ENCODE measurements at places on chromosomes 7 and 10.

DNA sequence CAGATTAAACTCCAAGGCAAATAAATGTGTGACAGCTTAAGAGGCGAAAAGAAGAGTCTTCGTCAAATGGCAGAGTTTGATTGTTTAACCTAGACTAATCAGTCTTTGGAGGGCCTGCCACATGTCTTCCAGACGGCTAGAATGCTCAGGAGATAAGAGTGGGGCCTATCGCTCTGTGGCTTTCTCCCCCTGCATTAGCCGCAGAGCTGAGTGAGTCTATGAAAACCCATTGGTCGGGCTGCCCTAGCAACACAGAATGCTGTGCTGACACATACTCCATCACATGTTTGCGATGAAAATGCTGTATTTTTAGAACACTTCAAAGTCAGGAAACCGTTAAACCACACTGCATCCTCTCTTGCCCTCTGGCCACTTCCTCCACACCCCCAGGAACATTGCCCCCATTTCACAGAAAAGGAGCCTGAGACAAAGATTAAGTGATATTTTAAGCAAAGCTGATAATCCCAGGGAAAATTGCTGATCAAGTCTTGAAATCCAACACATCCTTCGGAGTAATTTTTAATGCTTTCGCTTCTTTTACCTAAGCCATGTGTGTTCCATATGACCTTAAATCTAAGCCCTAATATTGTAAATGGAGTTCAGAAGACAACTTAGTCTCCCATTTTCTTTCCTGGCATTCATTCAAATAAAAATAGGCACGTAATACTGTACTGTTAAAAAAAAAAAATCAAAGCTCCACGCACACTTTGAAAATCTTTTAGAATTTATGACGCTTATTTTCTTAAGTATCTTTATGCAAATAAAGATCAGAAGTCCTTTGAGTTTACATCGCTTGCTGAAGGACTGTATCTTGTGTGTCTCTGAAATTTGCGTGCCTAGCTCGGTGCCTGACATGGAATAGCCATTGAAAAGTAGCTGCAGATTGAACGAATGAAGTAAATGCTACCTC lies 161.2 kb downstream of the CELF2 start:
- DNase-seq: peak; percentile 95

DNA sequence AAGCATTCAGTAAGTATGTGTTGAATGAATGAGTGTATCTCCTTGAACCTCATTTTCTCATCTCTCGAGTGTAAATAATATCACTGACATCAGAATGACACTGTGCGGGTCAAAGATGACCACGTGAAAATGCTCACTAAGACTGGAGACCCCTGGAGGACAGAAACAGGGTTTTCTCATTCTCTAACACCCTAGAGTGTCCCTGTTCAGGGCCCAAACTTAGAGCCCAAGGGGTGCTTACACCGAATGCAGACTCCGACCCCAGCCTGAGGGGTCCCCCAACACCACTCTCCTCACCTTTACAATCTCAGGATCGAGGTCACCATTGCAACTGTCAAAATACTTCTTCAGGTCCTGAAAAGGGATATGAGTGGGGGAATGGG lies 1.4 kb downstream of the CDK5 start:
- no peak for DNase-seq

- no peak for DNase-seq
Observed at GRCh38 chr7:106068986-106069385, 43.1 kb downstream of the SYPL1 start.

DNA sequence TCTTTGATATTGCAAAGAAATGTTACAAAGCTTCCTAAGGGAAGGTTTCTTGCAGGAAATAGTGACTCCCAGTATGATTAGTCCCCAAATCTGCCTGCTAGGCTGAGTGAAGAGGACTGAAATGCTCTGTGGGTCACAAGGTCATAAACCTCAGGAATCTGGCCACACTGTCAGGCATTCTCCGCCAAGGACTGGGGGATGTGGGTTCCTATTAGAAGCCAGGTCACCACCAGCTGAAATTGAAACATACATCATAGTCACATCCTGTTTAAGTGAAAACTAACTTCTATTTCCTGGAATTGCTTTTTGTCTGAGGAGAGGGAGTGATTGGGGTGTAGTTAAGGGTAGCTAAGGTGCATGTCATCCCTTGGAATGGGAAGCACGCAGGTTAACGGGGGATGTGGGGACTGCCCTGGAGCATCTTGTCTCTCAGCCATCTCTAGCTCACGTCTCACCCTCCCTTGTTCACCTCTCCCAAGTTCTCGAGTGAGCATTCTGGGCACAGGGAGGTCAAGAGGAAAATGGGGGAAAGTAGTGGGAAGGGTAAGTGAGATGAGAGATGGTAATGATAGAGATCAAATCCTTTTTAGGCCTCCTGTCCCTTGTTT lies 12.0 kb upstream of the GSAP start:
- peak; percentile 49 for DNase-seq

GRCh38 chr10:3102720-3103427 lies 35.5 kb downstream of the PFKP start:
- DNase-seq: no peak

GRCh38 chr7:36475381-36475780 lies 85.7 kb downstream of the ANLN start:
- DNase-seq: peak; percentile 52

GRCh38 chr7:121499624-121500023 lies 103.5 kb upstream of the FAM3C start:
- peak; percentile 64 for DNase-seq

- DNase-seq: no peak
Observed at GRCh38 chr7:122847871-122848473, 38.3 kb downstream of the CADPS2 start.

- DNase-seq: peak; percentile 69
Observed at GRCh38 chr10:71708301-71708703, 11.3 kb downstream of the C10orf105 start.

- DNase-seq: no peak
Observed at GRCh38 chr7:115749924-115750323, 280.6 kb downstream of the TFEC start.

GRCh38 chr10:113177156-113177935 lies 227.3 kb downstream of the TCF7L2 start:
- no peak for DNase-seq

DNA sequence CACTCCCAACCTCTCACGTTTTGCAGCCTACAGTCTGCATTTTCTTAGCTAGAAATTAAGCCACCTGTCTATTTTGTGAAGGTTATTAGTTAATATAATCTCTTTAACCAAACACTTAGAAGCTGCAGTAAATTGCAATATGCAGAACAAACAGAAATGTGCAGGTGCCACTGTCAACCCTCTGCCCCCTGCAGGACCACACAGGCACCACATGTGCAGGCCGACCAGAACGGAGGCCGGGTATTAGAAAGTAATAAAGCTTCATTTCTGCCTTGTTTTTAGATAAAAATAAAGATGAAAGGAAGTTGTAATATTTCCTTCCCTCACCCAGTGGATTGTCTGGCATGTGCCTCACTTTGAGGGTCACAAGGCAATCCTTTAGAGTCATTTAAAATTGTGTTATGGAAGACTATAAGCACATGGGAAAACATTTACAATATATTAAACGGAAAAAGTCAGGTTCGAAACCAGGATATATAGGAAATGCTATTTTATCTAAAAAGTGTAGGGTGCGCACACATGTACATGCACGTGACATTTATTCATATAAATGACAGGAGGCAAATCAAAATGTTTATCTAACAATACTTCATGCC lies 158.2 kb downstream of the ARHGAP12 start:
- peak; percentile 61 for DNase-seq

GRCh38 chr10:59971915-59972314 lies 65.6 kb upstream of the CCDC6 start:
- DNase-seq: no peak

- no peak for DNase-seq
Observed at GRCh38 chr7:6278749-6279310, 6.4 kb upstream of the CYTH3 start.

DNA sequence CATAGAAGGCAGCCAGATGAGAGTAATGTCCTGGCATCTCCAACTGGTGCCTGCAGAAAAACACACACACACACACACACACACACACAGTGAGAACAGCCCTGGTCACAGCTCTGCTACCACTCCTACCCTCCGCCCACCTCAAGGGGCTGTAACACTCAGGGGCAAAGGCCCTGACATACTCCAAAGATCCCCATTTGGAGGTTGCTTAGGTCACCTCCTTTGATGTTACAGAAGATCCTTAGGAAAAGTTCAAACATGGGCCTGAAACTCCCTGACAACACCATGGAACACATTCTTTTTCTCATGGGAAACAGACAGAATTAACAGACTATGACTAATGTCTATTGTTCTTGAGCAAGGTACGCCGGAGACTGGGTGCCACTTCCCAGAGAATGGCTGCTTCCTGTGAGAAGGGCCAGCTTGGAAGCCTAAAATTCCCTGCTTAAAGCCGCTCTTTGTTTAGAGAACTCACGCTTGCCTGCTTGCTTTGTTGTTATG lies 27.7 kb downstream of the DENND11 start:
- no peak for DNase-seq

DNA sequence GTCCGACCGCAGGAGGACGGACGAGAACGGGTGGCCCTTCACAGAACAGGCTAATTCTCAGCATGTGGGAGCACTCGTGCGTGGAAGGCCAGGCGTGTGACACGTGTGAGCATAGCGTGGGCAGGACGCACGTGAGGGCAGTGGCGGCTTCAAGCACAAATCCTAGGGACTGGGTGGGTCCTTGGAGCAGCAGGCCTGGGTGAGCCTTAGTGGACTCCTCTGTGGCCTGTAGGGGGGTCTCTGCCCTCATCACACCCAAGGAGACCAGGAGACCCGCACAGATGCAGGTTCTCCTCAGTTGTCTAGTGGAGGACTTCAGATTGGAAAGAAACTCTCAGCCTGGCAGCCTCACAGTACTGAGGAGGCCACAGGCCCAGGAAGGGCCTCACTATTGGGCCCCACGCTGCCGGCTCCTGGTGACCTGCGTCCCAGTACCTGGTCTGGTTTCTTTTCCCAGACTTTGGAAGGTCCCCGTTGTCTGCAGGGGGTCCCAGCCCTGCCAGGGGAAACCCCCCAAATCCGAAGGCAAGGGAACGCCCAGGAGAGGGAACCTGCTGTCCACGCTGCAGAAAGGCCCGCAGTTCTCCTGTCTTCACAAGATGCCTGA lies 49.1 kb upstream of the FAM20C start:
- no peak for DNase-seq

DNA sequence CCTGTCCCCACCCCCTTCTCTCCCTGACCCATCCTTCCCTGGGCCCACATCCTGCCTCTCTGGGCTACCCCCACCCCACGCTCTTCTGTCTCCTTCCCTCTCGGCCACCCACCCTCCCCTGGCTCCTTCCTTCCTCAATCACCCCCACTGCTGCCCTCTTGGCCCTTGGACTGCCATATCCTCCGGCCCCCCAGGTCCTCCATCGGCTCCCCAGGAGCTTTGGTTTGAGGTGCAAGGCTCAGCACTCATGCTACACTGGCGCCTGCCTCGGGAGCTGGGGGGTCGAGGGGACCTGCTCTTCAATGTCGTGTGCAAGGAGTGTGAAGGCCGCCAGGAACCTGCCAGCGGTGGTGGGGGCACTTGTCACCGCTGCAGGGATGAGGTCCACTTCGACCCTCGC lies 10.9 kb downstream of the EPHB6 start:
- no peak for DNase-seq

DNA sequence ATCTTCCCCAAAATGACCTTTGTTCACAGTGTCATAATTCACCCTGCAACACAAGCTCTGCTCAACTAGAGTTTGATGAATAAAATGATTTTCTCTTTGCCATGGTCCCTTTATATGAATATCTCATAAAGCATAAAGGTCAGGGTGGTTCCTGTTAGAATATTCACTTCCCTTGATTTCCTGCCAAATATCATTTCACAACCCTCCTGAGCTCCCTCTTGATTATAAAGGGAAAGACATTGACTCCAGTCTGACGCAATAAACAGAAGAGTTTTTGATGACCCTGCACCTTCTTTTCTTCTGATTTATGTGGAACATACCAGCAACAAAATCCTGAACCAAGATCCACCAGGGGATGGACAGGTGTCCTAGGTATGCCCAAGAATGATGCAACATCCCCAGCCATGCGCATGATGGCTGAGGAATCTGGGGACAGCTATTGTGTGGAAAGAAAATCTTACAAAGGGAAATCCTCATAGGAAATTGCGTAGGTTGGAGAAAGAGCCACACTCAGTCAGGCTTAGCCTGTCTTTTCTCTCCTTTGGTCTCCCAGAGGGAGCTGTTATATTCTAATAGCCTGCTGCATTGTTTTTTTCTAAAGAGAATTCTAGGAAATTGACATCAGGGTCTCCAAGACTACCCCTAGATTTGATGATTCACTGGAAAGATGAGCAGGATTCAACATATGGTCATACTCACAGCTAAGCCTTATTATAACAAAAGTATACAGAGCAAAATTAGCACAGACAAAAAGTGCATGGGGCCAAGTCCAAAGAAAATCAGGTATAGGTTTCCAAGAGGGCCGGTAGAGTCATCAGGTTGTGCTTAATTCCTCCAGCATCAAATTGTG lies 18.8 kb downstream of the IFIT3 start:
- DNase-seq: no peak

GRCh38 chr7:43647673-43648472 lies 65.0 kb downstream of the STK17A start:
- DNase-seq: peak; percentile 91

GRCh38 chr10:20267734-20268133 lies 451.5 kb downstream of the PLXDC2 start:
- no peak for DNase-seq
